Bronchial smooth muscle cell (primary cell): ENCODE measurements at places on chromosomes 11 and 22. TPM values are rescaled to one million over a fixed set of nuclear protein-coding genes. Genes with fewer than 3 reads are reported as not detected.

Gene HRAS
- total RNA-seq: 68.8 and 70.8 TPM in 2 replicates

Gene CKAP5
- total RNA-seq: 57.8 and 58.0 TPM in 2 replicates

Gene TTC17
- 65.4 and 90.8 TPM in 2 replicates for total RNA-seq

Gene GRIA4
- total RNA-seq: under 0.01 TPM in 1 of 2 replicates, not detected in the other

Gene MMP13
- total RNA-seq: not detected in 2 replicates

Gene OR2D2
- 0.09 and 0.16 TPM in 2 replicates for total RNA-seq

Gene MRGPRX3
- total RNA-seq: not detected in 2 replicates
